Stimulated activated CD4-positive, alpha-beta T cell treated with anti-CD3 and anti-CD28 coated beads, Interleukin-2, amount 100 ng/mL, for 4 hours (primary cell): ENCODE measurements at places on chromosomes 7 and 10.

- DNase-seq = peak; percentile 28
Measured at GRCh38 chr10:96719850-96720421, 378 bp downstream of the PIK3AP1 start.

DNA sequence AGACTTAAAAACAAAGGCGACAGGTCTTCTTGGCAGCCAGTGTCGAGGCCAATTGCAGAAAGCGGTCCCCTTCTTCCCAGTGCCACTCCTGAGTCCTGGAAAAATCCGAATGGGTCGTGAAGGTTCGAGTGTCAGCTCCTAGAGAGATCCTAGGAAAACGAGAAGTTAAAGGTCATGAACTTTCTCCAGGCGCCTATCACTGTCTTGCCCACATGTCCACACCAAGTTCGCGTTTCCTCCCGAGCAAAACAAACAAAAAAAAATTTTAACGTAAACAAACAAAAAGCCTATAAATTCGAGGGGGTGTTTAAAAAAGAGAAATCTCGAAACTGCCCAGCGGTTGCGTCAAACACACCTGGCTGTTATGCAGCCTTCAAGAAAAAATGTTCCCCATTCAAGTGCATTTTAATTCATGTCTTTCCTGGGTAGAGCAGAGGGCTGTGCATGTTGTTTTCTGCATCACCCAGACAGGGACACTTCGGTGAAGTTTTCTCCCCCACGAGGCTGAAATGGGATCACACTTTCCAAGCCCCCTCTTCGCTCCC, 1.5 kb downstream of the ARHGAP21 start:
- no peak for DNase-seq

DNA sequence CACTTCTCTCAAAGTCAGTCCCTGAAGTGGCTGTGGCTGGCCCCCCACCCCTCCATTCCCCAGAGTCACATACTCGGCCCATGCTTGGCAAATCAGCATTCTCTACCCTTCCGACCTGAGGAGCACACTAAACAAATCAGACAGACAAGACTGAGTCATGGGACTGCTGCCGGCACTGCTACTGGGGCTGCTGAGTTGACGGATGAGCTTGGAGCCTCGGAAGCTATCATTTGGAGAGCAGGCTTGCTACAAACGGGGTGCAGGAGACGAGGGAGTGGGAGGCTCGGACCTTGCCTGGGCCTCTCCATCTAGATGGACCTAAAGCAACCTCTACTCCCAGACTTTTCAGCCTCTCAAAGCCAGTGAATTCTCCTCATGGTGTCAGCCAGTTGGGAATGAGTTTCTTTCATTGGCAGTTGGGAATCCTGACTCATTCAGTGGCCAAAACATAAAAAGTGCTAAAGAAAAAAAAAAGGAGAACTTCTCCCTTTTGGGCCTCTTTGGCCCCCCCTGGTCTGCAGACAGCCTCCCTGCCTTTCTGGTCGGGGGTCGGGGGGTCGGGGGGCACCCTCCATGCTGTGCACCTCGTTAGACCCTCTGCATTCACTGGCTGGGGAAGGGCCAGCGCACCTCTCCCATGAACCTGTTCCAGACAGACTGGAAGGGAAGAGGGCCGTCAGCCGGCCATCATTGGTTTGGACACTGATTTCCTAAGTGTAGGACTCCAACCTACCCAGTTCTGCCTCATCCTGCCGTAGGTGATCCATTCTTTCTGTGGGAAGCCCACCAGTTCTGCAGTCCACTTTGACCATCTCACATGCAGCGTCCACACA, 52.3 kb upstream of the COL13A1 start:
- DNase-seq = no peak

- DNase-seq = no peak
Measured at GRCh38 chr10:5268743-5269142, 72.1 kb downstream of the AKR1C4 start.

DNA sequence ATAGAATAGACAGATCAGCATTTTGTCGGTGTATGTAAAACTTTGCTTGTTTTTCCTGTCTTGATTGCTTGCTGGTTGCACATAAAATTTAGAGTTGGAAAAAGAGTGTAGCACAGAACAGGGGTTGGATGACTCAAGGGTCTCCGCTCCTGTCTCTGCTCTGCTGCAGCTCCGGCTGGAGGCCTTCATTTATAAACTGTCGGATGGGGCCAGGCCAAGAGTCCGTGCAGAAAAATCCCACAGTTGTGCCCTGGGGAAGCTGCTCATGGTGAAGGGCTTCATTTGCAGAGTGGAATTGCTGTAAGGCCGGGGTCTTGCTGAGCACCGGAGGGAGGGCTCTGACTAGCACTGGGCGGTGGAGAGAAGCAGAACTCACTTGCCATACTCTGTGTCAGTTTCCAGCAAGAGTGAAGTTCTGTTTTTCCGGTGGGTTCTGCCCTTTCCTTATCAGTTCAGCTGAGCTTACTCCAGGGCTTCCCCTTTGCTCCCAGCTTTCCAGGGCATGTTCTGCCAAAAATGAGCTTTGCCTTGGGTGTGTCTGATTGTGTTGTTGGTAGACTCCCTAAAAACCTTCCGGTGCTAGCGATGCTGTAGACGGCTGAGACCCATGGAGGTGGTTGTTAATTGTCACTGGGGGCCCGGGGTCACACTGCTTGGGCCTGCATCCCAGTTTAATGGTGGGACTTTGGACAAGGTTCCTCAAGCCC, 67.2 kb downstream of the CAMK1D start:
- no peak for DNase-seq

- DNase-seq = no peak
Measured at GRCh38 chr10:113127901-113128283, 177.8 kb downstream of the TCF7L2 start.
